ENCODE measurements at places on chromosomes 12 and 14.

DNA sequence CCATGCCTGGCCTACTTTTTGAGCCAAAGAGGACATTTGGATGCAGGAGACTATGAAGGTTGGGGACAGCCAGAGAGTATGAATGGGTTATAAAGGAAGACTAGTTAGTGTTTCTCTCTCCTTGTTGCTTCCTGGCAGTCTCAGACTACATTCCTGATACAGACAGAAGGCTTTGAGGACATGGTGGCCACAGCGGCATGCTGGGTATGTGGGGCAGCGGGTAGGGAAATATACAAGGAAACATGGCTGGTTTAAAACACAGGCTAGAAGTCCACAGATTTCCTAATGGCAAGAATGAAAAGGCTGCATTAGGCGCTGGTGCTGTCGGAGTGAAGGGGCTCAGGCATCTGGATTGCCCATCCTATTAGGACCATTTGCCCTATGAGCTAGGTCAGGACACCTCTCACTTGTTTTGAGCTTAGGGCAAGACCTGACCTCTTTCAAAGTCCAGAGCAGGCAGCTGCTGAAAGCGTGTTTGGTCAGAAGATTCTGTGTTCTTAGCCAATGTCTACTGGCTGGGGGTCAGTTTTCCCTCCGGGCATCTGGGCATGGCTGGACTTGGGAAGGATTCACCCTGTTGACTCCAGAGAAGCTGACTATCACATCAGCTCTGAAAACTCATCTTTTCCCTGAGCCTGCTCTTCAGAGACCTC is 20.1 kb upstream of the FBXO21 start:
- DNase-seq: no peak

DNA sequence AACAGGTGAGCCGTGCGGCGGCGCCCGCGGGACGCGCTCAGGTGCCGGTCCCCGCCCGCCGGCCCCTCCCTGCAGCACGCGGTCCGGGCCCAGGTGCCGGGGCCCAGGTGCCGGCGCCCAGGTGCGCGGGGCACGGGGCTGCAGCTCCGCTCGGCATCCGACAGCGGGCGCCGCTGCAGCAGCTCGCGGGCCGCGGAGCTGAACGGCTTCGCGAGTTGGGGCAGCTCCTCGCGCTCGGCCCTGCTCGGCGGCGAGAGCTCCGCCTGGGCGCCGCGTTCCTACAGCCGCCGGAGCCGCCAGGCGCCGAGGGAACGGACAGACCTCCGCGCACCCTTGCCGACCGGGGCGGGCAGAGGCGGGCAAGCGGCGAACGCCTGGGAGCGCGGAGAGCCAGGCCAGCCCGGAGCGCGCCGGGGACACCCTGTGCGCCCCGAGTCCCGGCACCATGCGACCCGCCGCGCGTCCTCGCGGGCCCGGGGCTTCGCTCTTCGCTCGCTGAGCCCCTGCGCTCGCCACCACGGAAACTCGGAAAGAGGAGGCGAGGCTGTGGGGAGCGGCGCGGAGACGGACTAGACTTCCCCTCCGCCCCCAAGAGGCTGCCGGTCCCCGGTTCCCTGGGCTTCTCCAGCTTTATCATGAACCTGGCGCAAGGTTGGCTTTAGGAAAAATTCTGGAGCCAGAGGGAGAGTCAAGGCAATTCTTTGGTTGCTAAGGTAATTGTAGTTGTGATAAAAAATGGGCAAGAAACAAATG is at the start of gene RGS6:
RGS6 (plus strand) TSS at position 201 of the 753 bp plus-strand sequence.
- peak; percentile 44 for DNase-seq

- no peak for DNase-seq
Observed at GRCh38 chr12:106753526-106753925, 21.0 kb upstream of the RIC8B start.

DNA sequence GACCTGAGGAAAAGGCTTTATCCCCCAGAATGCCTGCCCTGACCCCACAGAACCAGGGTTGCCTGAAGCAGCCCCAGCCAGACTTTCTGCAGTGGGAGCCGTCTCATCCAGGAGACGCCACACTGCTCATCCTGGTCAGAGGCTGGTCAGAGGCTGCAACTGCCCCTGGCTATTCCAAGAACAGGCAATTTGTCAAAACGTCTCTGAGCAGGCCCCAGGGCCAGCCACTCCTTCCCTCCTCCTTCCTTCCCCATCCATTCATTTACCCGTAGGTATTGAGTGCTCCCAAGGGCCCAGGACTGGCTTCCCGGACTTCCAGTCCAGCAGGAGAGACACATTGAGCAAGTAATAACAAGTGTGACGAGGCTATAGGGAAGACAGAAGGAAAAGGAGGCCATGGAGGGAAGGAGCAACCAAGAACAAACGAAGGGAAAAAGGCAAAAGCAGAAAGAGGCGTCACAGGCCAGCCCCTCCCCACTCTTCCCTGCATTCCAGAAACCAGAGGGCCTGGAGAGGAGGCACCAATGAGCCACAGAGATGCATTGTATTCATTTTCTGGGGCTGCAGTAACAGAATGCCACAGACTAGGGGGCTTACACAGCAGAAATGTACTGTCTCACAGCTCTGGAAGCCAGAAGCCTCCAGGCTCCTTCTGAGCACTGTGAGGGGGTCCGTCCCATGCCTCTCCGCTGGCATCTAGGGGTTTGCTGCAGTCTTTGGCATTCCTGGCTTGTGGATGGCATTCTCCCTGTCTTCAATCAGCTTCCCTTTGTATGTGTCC is 21.0 kb upstream of the CD9 start:
- peak; percentile 22 for DNase-seq

DNA sequence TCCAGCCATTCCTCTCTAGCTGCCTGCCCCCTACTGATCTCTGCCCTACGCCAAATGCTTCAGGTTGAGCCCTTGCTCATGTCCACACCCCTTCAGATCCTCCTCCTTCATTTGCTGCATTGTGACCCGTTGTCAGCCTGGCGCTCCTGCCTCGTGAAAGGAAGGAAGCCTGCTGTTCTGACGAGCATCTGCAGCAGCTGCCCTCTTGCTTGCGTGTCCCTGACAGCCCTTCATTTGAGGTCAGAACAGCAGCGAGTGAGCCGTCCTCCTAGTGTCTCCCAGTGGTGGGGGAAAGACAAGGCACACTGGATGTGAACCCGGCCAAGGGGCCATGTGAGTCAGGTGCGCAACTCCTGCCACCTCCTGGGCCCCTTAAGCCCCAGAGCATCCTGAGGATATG is 3.0 kb upstream of the PIANP start:
- peak; percentile 46 for DNase-seq

- DNase-seq: no peak
Observed at GRCh38 chr14:26849514-26849913, 251.7 kb upstream of the NOVA1 start.

- DNase-seq: peak; percentile 87
Observed at GRCh38 chr12:62732861-62733427, 202.0 kb downstream of the PPM1H start.

GRCh38 chr12:46804054-46804453 is 21.7 kb downstream of the SLC38A4 start:
- DNase-seq: no peak

DNA sequence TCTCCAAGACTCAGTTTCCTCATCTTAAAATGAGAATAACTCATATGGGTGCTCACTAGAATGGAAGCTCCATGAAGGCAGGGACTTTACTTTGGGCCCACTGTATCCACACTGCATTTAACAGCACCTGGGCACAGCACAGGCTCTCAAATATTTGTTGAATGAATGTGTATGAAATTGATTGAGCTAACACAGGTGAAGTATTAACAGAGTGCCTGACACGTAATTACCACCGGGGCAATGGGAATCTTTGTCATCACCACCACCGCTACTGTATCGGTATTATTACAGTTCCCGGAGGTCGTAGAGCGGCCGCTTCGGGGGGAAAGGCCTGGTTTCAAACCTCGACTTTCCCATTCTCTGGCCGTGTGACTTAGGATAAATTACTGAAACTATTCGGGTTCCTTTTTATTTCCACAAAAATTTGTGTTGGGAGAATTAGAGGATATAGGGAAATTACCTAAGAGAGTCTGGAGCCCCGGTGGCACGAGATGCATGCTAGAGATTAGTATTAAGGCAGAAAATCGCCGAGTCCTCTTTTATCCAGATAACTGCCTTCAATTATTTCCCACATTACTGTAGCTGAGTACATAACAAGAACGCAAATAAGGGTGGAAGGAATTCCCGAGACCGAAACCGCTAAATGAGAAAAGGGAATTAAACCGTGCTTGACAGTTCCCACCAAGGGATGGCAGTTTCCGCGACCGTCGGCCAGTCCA is 1.0 kb upstream of the RIC8B start:
- DNase-seq: no peak

DNA sequence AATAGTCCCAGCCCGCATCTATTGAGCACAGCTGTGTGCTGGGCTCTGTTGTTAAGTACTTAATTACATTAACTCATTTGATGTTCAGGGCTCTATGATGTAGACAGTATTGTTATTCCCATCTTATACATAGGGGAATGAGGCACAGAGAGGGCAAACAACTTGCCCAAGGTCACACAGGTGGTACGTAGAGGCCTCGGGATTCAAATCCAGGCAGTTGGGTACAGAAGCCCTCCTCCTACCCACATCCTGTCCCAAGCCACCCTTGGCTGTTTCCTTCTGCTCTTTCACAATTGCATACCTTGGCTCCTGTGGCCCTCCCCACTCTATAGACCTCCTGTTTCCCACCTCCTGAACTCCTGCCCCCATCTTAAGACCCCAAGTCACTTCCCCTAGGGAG is 10.0 kb upstream of the GPR68 start:
- DNase-seq: no peak

- no peak for DNase-seq
Observed at GRCh38 chr12:99029511-99030271, 384.6 kb downstream of the APAF1 start.

DNA sequence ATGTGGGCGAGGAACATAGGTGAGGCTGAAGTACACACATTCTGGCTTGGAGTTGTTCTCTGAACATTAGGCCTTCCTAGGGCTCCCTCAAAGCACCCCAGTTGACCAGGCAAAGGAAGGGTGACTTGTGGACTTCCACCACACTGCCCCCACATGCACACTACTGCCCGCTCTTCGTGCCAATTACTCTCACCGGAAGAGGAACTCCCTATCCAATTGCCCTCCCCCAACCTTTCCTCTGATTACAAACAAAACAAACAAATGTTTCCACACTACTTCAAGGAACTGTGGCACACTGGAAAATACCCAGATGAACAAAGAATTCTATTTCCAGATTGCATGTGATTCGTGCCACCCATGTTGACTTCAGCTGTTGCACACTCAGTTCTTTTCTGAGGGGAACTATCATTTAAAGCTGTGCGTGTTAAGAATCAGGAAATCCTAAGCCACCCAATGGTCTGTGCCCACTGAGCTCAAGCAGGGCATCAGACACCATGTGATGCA is 139.3 kb downstream of the SSPN start:
- no peak for DNase-seq

- peak; percentile 27 for DNase-seq
Observed at GRCh38 chr12:89040146-89040964, 311.9 kb downstream of the DUSP6 start.

DNA sequence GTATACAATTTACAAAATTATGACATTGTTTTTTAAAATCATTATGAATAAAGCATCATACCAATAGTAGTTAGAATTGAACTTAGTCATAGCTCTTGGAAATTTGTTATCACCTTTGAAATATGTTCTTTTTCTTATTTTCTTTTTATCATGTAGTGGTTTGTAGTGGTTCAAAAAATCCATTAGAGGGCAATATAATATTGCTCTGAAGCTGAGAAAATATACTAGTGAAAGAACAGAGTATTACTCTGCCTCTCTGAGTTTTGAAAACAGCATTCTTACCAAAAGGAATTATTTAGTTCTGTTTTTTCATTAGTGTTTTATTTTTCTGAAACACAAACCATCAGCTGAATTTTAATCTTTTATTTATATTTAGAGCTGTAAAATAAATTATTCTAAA is 76.2 kb downstream of the PDZRN4 start:
- DNase-seq: peak; percentile 36

GRCh38 chr12:55955344-55955743 is 10.5 kb downstream of the PMEL start:
- no peak for DNase-seq

DNA sequence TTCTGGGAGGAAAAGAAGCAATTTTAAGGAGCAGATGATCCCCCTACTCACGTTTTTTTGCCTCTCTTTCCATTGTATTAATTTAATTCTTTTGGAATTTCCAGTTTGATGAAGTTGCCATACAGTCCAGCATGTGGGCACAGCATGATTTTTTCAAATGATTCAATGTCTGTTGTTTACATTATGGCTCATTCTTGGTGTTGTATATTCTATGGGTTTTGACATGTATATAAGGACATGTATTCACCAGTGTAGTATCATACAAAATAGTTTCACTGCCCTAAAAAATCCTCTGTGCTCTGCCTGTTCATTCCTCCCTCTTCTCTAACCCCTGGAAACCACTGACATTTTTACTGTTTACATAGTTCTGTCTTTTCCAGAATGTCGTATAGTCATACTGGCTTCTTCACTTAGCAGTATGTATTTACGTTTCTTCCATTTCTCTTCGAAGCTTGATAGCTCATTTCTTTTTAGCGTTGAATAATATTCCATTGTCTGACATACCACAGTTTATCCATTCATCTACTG is 13.3 kb upstream of the KLHDC2 start:
- DNase-seq: no peak

DNA sequence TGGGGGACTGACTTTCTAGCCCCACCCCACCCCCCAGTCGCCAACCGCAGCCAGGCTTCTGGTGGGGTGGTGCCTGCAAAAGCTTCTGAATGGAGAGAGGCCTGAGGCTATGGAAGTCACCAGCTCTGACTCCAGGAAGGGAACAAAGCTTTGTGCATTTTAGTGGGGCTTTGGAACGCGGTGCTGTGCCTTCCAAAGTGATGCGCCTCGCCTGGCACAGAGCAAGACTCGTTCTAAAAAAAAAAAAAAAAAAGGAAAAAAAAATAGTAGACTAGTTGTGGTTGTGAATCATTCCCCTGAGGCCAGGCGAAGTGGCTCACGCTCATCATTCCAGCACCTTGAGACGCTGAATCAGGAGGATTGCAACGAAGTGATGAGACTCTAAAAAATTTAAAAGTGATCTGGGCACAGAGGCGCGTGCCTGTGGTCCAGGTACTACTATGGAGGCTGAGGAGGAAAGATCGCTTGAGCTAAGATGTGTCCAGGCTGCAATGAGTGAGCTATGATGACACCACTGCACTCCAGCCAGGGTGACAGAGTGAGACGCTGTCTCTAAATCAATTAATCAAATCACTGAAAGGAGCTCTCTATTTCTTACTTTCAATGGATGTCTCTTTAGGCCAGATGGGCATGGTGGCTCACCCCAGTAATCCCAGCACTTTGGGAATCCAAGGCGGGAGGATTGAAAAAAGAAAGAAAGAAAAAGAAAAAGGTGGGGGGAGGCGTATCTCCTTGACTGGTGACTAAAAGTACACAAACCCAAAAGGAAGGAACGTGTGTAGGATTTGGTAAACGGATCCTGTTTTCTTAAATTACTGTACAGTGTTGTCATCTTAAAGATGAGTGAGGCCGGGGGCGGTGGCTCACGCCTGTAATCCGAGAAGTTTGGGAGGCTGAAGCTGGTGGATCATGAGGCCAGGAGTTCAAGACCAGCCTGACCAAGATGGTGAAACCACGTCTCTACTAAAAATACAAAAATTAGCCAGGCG is 259.6 kb upstream of the ALG10B start:
- DNase-seq: peak; percentile 14

- peak; percentile 36 for DNase-seq
Observed at GRCh38 chr12:108542320-108542719, 18.7 kb downstream of the SART3 start.
